HCT116 (cell line): ENCODE measurements at places on chromosomes 4 and X.

DNA sequence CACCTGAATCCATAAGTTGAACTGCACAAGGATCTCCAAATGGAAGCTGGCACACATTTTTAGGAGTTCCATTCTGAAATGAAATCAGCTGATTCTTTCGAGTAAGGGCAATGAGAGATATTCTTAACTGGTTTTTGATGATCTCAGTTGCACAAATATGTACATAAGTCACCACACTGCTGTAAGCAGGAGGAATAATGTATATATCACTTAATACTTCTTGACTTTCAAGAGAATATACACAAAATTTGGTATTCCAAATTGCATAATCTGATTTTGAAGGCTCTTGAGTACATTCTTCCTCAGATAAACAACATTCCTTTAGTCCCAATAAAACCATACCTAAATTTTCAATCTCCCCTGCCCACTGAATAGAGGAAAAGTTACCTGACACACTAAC lies 8.2 kb downstream of the FANCB start:
- H3K36me3 ChIP-seq: no peaks in the 10 kb centered on the region; the same call in 1 of the 2 replicates
- no peaks in the 10 kb centered on the region for H3K27me3 ChIP-seq
- H3K4me3 ChIP-seq: no peak overlapping the region
- DNase-seq: no peak
- no peak overlapping the region for H3K27ac ChIP-seq
- no peaks in the 10 kb centered on the region for H3K4me1 ChIP-seq

GRCh38 chr4:75512386-75513211 lies 1.6 kb downstream of the RCHY1 start:
- no peak overlapping the region for H3K27ac ChIP-seq
- DNase-seq: no peak
- H3K4me3 ChIP-seq: peak overlapping the region; percentile 94
- H3K4me1 ChIP-seq: peaks cover 24% of the 10 kb centered on the region
- no peaks in the 10 kb centered on the region for H3K27me3 ChIP-seq
- H3K36me3 ChIP-seq: peaks cover 15% of the 10 kb centered on the region; the same call in 1 of the 2 replicates

DNA sequence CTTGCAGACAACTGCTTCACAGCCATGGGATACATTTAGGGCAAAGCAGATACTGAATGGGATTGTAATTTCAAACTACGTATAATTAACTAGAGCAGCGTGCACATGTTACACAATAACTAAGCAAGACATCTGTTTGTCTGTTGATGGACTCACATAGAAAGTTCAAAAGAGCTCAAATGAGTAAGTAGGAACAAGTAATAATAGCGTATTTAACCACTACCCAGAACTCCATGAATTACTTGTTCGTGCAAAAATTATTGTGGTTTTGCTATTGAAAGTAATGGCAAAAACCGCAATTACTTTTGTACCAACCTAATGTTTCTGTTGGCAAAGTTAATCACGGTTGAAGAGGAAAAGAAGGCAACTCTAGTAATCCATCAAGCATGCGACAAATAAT lies 825.4 kb downstream of the PCDH18 start:
- no peak overlapping the region for H3K27ac ChIP-seq
- no peak for DNase-seq
- H3K4me3 ChIP-seq: no peak overlapping the region
- H3K27me3 ChIP-seq: no peaks in the 10 kb centered on the region

GRCh38 chrX:100994352-100995281 lies 25.1 kb downstream of the ARL13A start:
- peak; percentile 47 for DNase-seq
- H3K4me3 ChIP-seq: no peak overlapping the region
- peak overlapping the region; percentile 50; the same call in 1 of the 2 replicates for H3K27ac ChIP-seq
- H3K36me3 ChIP-seq: no peaks in the 10 kb centered on the region

GRCh38 chr4:110196206-110196870 lies 2.1 kb downstream of the ELOVL6 start:
- H3K27me3 ChIP-seq: no peaks in the 10 kb centered on the region
- peak overlapping the region; percentile 78 for H3K27ac ChIP-seq
- peak overlapping the region; percentile 72 for H3K4me3 ChIP-seq
